Breast epithelium (tissue), 4 donors: ENCODE measurements at places on chromosomes 12 and 14. TPM values are rescaled to one million over a fixed set of nuclear protein-coding genes. Genes with fewer than 3 reads are reported as not detected.

The HEATR5A gene
- total RNA-seq: 24.6 TPM

The GLIPR1L1 gene
- total RNA-seq: not detected

The SLIRP gene
- total RNA-seq: 153 TPM

The GPRC5D gene
- total RNA-seq: not detected

The KCNC2 gene
- total RNA-seq: not detected

The BEGAIN gene
- 0.64 TPM for total RNA-seq

The LRRC10 gene
- not detected for total RNA-seq

The MYH6 gene
- total RNA-seq: not detected

The PLEKHD1 gene
- total RNA-seq: under 0.01 TPM

The TSHR gene
- total RNA-seq: 0.48 TPM

The UBE3B gene
- 54.7 TPM for total RNA-seq

The C14orf39 gene
- total RNA-seq: not detected

The MYL6B gene
- 52.8 TPM for total RNA-seq

The LBHD2 gene
- not detected for total RNA-seq

The SPIC gene
- total RNA-seq: not detected

The NYNRIN gene
- total RNA-seq: 7.7 TPM

The LMNTD1 gene
- not detected for total RNA-seq

The TAS2R9 gene
- total RNA-seq: not detected

DNA sequence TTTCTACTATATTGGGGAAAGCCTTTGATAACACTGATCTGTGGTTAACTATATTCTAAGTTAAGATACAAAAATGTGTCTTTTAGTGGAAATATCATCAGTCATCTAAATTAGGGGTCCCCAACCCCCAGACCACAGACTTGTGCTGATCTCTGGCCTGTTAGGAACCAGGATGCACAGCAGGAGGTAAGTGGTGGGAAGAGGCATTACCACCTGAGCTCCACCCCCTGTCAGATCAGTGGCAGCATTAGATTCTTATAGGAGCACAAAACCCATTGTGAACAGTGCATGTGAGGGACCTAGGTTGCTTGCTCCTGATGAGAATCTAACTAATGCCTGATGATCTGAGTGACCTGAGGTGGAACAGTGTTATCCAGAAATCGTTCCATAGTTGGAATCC lies 28.3 kb upstream of the LIN7A start:
- DNase-seq: no peak

GRCh38 chr12:96502477-96502876 lies 13.1 kb downstream of the CFAP54 start:
- DNase-seq: no peak

DNA sequence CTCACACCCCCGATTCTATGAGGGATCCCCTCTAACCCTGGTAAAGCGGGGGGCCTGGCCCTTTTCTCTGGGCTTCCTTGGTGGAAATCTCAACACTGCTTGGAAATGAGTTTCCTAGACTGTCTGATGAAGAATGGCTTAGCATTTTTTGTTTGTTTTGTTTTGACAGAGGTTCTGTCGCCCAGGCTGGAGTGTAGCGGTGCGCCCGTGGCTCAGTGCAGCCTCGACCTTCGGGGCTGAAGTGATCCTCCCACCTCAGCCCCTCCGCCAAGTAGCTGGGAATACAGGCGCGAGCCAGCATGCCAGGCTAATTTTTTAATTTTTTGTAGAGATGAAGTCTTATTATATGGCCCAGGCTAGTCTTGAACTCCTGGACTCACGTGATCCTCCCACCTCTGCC lies 30.3 kb downstream of the TC2N start:
- no peak for DNase-seq

DNA sequence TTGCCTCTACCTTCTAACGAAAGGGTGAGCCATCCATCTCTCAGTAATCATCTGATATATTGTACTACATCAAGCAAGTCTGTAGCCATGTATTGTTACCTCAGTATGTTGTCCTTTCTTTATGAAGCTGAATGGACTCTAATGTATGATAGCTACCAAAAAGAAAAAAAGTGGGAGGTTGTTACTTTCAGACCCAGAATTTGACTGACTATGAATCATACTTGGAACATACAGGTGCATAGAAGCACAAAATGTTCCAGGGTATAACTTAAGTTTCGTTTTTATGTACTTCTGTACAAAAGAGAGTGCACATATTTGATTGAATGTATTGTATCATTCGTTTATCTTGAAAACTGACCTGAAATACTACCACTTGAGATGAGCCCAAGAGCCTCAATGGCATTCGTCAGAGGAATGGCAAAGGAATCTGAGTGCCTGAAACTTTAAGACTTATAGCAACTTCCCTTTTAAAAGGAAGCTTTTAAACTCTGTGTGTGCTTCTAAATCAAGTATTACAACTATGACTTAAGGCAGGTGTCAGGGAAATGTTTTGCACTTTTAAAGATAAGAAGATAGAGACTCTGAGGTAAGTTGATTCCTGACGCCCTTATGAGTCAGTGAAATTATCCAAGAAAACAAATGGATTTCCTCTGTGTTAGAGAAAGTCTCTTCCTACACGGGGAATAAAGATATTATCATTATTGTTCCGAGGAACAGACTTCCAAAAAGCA lies 951.5 kb downstream of the GALC start:
- DNase-seq: no peak

- no peak for DNase-seq
Measured at GRCh38 chr14:105568859-105569766, 42.7 kb downstream of the TMEM121 start.

GRCh38 chr12:69916544-69917235 lies 91.7 kb downstream of the MYRFL start:
- no peak for DNase-seq

GRCh38 chr14:65243766-65244442 lies 141.6 kb upstream of the MAX start:
- no peak for DNase-seq

DNA sequence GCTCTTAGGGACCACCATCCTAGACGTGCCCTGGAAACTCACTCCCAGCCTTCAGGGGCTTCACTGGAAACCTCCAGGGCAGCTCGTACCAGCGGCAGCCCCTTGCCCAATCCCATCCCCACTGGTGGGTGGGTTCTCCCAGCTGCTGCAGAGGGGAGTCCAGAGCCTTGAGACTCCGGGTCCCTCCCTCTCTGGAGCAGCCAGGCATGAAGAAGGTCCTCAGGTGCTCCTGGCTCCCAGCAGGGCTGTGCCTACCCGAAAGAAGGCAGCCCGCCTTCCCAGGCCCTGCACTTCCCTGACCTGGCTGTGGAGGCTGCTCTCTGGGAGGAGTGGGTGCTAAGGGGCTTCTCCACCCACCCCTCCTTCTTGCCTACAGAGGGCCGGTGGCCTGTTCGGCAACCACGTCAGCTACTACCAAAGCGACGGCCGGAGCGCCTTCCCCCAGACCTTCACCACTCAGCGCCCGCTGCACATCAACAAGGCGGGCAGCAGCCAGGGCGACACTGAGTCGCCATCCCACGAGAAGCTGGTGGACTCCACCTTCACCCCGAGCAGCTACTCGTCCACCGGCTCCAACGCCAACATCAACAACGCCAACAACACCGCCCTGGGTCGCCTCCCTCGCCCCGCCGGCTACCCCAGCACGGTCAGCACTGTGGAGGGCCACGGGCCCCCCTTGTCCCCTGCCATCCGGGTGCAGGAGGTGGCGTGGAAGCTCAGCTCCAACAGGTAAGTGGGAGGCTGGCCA lies 115.5 kb upstream of the FKBP4 start:
- DNase-seq: no peak

DNA sequence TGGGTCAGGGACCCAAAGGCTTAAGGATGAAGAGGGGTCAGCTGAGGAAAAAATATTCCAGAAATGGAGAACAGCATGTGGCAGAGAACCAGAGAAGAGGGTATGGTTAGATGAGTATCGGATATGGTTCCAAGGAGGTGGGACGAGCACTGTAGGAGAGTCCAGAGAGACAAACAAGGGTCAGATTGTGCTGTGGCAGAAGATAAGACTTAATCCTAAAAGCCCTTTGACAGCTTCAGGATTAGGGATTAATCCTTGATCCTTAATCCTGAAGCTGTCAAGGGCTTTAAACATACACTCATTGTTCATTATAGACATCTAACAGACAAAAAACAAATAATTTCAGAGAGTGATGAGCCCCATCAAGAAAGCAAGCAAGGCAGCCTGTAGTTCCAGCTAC lies 124.0 kb downstream of the SPTSSA start:
- no peak for DNase-seq

- no peak for DNase-seq
Measured at GRCh38 chr12:75742048-75742447, 230.6 kb upstream of the KRR1 start.

DNA sequence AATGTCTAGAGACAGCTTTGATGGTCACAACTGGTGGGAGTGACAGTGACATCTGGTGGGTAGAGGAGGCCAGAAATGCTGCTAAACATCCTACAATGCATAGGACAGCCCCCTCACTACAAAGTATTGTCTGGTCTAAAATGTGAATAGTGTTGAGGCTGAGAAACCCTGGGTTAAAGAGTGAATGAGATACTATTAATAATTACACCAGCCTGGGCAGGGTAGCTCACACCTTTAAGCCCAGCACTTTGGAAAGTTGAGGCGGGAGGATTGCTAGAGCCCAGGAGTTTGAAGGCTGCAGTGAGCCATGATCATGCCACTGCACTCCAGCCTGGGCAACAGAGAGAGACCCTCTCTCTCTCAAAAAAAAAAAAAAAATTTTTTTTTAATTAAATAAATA lies 11.1 kb downstream of the SVOP start:
- DNase-seq: no peak

DNA sequence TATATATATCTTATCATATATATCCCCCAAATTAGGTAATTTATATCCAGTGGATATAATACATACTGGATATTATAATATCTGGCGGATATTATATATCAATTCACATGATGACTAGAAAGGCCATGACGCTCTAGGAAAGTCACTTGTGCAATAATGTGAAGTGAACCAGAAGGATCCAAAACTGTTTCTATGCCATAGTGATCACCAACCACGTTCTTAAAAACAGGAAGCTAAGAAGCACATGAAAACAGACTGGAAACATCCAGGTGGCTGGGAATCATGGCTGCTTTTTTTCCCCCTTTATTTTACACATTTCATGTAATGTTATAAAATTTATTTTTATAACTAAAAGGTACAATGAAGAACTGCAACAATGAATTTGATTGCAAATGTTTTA lies 1.4 kb downstream of the GUCY2C start:
- no peak for DNase-seq

- no peak for DNase-seq
Measured at GRCh38 chr12:128388461-128389000, 121.6 kb downstream of the TMEM132C start.

- DNase-seq: no peak
Measured at GRCh38 chr12:51951843-51952722, 584 bp downstream of the ACVR1B start.

- DNase-seq: no peak
Measured at GRCh38 chr12:12023456-12023855, 47.3 kb upstream of the BCL2L14 start.

- DNase-seq: no peak
Measured at GRCh38 chr14:93103392-93104080, 12.2 kb downstream of the ITPK1 start.

GRCh38 chr14:24307575-24308341 lies at the start of gene CIDEB:
Gene CIDEB, minus strand, starts transcription at chr14:24307977. Its CDS starts 119 bp downstream, at chr14:24307858.
- DNase-seq: no peak

GRCh38 chr12:38175538-38175937 lies 141.0 kb upstream of the ALG10B start:
- no peak for DNase-seq

DNA sequence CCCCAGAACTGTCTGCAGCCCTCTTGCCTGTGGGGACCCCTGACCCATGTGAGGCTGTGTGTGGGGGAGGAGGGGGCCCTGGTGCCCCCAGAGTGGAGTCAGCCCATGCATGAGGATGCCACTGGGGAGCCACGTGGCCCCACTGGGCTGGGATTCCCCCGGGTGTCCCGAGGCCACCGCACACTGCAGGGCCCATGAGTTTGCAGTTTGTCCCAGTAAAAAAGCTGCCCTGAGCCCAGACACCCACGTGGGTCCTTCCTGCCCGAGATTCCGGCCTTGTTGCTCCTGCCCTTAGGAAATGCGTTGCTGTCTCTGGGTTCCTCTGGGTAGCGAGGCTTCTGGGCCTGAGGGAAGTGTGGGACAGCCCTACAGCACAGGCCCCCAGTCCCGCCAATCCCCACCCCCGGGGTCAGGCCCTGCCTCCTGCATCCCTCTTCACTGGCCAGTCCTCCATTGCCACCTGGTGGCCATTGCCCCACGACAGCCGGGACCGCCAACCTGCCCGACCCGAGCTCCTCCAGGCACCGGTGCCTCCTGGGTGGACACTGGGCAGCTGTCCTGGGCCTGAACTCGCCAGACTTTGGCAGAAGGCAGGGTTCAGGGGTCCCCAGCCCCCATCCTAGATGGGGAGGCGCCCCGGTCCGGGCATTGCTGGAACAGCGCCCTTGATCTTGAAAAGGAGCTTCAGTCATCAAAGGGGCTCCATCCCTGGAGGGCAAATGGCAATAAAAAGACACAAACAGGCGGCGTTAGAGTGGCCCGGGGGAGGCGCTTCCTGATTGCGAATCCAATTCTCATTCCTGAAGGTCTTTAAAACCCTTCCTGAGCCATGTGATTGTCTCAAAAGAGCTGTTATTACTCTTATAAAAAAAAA lies 15.6 kb upstream of the C14orf180 start:
- peak; percentile 73 for DNase-seq

- no peak for DNase-seq
Measured at GRCh38 chr12:71938728-71939385, at the start of gene TPH2. Gene TPH2, plus strand, starts transcription at chr12:71938845. Its CDS starts 142 bp downstream, at chr12:71938987.

DNA sequence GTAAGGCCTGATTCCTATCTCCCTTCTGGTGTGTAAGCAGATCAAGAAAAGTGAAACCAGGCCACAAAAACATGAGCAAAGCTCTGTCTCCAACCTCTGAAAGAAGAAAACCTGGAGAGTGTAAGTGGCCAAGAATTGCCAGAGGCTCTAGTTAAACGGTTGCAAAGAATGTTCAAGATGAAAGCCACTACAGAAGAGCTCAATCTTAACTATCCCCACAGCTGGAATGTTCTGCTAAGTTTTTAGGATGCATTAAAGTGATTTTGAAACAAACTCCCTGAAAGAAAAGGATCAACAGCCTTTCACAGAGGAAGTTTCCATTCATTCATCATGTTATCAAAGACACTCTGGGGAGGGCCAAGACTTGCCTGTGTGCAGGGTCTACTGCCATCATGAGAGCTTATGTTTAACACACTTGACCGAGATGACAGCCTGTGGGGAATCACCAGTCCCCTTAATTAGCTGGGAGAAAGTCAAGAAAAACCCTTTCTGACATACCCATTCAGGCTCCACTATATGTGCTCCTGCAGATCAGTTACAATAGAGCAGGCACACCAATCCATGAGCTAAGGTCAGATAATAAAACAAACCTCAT lies 128.0 kb upstream of the OVCH1 start:
- DNase-seq: no peak

DNA sequence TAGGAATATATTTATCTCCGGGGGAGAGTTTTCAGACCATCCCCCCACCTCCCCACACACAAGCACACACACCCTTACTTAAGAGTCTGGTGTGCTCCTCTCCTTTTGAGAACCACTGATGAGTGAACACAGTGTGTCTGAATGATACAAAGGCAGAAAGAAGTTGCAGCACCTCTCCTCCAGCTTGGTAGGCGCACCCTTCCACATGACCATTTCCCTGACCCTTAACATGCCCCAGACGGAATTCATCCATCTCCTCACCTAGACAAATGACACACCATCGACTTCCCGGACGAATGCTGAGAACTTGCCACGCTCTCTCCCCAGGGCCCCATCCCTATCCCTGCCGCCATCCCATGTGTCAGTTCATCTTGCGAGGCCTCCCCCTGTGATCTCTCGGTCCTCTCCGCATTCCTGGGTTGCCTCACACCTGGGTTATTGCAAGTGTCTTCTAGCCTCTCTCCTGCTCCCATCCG lies 3.9 kb downstream of the TNFRSF1A start:
- DNase-seq: no peak
